ENCODE measurements at places on chromosomes 3 and 15.

- DNase-seq = no peak
Measured at GRCh38 chr3:59127071-59127470, 77.2 kb upstream of the CFAP20DC start.

- no peak for DNase-seq
Measured at GRCh38 chr15:63243101-63243500, 34.3 kb upstream of the APH1B start.

- DNase-seq = no peak
Measured at GRCh38 chr15:87947560-87947959, 309.0 kb downstream of the NTRK3 start.

- no peak for DNase-seq
Measured at GRCh38 chr3:42210726-42211125, 55.3 kb downstream of the CCK start.

DNA sequence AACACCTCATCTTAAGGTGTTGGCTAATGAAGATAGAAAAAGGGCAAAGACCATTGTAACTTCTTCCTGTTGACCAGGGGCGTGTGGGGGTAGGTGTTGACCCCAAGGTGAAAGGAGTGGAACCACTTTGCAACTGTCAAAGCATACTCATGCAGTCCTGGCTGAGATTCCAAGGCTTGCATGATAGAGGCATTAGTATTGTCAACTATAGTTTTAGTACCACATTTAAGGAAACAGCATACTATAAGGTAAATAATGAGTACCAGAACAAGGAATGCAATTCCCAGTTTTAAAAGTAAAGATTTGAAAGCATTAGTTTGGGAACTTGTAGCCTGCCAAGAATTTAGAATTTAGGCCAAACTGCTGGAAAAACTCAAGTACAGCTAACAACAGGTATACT lies 27.8 kb upstream of the ADGRG7 start:
- no peak for DNase-seq

- DNase-seq = no peak
Measured at GRCh38 chr15:60875681-60876080, 353.4 kb downstream of the RORA start.

- no peak for DNase-seq
Measured at GRCh38 chr3:146715170-146715569, 110.0 kb upstream of the PLSCR5 start.

DNA sequence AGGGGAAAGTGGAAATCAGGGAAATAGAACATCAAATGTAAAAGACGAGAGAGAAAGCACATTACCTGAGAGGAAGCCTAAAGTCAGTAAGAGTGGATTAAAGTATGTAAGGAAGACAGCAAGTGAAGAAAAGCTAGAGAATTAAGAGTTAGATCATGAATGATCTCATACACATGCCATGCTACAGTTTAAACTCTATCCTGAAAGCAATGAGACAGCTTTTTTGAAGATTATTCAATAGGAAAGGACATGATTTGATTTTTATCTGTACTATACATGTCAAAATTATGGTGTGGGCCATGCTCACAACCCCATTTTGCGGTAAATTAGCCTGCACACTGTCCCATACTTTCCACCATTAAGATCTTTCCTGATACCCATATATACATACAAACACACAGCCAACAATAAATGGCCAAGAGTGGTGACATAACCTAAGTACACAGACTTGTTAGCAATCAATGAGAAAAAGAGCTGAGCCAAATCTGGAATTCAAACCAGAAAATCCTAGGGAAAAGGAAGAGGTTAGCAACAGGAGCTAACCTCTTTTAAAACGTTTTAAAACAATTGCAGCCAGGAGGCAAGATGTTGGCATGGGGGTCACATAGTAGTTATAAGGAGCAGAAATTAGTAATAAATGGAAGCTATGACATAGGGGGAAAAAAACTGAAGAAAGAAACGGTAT lies 4.5 kb downstream of the MYO9A start:
- no peak for DNase-seq

DNA sequence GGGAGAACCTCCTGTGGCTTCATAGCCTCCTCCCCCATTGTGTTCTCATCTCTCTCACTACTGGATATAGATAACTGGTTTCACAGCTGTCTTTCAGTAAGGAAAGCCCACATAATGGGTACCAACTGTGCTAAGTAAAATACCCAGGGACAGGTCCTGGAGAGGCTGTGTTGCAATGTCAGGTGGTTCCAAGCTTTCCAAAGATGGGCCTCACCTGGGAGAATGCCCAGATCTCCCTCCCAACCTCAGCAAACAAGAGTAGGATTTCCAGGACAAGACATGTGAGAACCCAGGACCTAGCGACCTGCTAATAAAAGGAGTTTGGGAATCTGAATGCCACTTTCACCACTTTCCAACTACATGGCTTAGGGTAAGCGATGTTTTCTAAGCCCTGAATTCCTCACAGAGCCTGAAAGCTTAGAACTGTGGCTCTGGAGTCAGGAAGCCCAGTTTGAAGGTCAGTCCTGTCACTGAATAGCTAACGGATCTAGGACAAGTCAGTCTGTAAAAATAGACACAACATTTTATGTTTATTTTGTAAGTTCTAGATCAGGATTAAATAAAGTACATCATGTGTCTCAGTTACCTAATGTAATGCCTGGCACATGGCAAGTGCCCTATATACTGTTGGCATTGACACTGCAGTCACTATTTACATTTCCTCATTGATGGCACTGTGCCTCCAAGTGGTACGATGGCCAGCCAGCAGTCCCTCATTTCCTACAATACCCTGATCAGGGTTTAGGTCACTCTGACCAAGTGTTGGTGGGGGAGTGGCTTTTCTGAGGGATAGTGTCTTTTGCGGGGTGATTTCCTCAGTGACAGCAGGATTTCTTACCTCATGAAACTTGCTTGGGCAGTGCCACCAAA lies 11.9 kb downstream of the CERS3 start:
- no peak for DNase-seq

DNA sequence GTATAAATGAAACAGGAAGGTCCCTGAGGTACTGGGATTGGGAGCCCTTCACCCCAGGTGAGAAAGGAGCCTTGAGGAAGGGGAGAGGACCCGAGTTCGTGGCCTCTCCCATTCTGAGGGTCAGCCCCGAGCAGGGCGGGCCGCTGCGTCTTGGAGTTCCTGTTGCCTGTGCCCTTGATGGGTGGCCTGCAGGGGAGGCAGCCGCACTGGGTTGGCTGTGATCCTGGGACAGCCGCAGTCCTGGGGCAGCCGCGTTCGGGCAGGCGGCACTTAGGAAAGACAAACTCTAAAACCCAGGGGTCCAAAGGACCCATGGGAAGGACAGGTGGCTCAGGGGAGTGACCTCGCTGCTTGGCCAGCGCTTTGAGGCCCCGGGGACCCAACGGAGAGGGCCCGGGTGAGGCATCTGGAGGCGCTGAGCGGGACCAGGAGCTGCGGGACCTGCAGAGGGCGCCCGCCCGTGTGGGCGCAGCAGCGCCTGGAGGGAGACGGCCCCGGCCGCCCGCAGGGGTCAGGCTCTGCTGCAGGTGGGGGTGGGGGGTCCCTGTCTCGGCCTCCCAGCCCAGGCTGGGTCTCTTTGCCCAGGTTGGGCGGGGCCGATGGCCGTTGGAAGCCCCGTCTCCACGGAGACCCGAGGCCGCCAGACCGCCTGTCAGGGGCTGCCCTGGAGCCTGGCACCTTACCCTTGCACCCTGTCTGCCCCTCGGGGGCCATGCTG lies 65.1 kb downstream of the HMCES start:
- peak; percentile 67 for DNase-seq

DNA sequence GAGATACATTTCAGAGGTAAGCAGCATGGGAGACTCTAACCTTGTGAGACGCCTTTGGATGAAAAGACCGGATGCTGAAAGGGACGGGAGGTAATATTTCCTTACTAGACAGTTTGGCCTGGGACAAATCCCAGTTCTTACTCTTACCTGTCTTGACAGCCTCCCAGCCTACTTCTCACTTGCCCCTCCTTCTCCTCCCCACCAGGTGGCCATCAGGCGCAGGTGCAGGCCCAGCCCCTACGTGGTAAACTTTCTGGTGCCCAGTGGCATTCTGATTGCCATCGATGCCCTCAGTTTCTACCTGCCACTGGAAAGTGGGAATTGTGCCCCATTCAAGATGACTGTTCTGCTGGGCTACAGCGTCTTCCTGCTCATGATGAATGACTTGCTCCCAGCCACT lies 6.3 kb downstream of the HTR3D start:
- no peak for DNase-seq

- no peak for DNase-seq
Measured at GRCh38 chr15:84112025-84112424, 123.5 kb upstream of the GOLGA6L4 start.

DNA sequence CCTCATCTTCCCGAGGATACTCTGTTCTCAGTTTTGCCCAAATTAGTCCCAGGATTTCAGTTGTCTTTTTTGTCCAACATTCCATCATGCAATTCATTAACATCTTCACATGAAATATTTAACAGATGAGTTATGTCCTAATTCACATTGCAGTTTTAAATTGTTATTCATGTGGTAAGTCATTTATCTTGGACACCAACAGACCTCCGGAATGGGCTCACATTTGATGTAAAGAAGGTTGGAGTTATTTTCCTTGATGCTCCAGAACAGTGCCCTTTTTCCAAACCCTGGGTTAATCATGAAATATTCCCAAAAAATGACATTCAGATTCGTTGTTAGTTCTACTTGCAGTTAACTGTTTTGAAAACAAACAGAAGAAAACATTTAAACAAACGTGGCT lies 32.8 kb upstream of the LRTM1 start:
- no peak for DNase-seq

DNA sequence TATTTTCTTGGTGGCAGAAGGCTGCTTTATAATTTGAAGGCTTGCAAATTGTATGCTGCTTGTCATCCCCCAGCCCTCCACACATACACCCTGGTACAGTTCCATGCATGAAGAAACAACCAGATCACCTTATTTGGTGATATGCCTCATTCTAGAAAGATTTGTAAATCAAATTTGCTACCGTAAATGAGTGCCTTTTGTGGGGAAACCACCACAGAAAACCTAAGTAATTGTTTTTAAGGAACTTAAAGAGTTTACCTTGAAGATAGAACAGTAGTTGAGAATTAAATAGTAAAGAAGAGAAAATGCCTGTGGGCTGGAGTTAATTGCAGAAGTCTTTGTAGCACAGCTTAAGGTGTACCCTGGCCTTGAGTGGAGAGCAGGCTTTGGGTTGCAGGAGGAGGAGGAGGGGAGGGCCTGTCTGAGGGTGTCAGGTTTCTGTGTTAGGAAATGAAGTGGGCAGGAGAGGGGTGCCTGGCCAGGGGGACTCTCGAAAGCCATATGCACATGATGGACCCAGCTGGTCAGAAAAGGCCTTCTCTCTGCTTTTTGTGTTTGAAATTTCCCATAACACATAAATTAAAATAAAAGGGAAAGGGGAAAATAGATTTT lies 6.9 kb downstream of the NIPA2 start:
- no peak for DNase-seq

- no peak for DNase-seq
Measured at GRCh38 chr15:88382482-88382983, 84.7 kb downstream of the MRPL46 start.

DNA sequence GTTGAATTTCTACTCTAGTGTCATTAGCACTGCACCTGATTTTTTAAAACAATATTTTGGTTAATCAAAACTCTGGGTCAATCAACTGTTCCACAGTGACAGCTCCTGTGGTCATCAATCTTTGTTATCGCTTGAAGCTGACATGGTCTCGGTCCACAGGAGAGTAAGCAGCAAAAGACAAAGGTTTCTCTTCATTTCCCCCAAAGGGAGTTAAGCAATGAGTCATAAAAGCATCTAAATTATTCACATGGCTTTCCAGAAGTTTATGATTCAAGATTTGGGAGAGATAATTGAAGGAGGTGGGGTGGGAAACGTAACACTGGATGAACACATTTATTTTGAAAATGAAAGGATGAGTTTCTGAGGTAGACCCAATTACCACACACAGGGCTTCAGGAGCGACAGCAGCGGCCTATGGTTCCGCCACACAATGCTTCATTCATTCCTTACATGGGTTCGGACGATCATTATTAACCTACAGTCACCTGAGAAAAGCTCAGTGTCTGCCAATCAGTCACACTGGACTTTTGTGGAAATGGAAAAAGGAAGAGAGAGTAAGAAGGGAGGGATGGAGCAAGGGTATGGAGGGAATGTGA lies 505.1 kb downstream of the FHIT start:
- no peak for DNase-seq

DNA sequence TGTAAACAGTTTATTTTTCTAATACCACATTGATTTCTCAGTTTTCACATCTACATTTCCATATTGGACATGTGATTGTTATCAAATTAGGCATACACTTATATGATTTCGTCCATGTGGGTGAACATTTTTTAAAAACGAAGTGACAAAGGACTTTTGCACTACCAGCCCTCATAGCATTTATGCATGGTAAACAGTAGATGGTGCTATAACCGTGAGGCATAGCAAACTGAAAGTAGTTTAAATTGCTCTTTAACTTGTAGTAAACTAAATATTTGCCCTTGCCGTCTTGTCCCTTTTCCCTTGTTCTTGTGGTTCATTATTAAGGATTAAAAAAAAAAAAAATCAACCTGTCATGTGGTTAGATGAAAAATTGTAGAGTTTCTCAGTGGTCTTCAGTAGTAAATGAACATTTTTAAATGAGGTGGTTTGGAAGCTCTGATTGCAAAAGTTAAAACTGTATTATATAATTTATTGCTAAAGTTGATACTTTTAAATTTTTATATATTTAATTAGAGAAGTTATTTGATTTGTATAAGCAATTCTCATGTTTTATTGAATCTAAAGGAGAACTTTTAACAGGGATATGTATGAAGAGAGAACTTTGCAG lies 24.0 kb downstream of the STX19 start:
- DNase-seq = no peak

DNA sequence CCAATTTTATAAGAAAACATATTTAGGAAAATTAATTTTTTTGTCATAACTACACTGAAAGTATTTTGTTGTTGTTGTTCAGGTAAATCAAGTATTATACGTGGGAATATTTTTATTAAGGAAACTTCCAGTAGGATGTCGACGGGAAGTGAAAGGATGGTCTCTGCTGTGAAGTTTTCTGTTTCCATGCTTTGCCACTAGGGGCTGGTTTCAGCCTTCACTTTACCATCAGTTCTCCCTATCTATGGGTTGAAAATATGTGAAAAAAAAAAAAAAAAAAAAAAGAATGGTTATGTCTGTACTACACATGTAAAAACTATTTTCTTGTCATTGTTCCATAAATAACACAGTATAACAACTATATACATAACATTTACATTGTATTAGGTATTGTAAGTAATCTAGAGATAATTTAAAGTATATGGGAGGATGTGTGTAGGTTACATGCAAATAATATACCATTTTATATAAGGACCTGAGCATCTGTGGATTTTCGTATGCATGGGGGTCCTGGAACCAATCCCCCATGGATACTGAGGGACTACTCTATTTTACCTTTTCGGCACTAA lies 136.7 kb downstream of the SMAD6 start:
- peak; percentile 40 for DNase-seq

- no peak for DNase-seq
Measured at GRCh38 chr3:124893526-124893925, 6.4 kb upstream of the ITGB5 start.

DNA sequence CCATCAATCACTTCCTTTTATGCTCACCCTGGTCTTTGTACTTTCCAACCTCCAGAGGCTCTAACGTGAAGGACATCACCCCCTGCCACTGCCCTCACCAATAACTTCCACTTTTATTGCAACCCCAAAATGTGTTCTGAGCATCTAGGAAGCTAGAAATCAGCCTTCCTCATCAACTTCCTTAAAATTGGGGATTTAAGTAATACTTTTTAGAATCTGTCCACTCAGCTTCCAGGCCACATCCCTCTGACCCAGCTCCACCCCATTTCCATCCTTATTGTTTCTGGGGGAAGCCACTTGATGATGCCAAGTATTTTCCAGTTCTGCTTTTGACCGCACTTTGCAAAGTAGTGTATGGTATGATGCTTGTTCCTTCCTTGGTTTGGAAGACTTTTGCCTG lies 73.5 kb upstream of the XCR1 start:
- no peak for DNase-seq

- DNase-seq = no peak
Measured at GRCh38 chr15:40549894-40550293, 14.9 kb downstream of the CCDC32 start.
